ENCODE measurements at places on chromosomes 12 and 14.

DNA sequence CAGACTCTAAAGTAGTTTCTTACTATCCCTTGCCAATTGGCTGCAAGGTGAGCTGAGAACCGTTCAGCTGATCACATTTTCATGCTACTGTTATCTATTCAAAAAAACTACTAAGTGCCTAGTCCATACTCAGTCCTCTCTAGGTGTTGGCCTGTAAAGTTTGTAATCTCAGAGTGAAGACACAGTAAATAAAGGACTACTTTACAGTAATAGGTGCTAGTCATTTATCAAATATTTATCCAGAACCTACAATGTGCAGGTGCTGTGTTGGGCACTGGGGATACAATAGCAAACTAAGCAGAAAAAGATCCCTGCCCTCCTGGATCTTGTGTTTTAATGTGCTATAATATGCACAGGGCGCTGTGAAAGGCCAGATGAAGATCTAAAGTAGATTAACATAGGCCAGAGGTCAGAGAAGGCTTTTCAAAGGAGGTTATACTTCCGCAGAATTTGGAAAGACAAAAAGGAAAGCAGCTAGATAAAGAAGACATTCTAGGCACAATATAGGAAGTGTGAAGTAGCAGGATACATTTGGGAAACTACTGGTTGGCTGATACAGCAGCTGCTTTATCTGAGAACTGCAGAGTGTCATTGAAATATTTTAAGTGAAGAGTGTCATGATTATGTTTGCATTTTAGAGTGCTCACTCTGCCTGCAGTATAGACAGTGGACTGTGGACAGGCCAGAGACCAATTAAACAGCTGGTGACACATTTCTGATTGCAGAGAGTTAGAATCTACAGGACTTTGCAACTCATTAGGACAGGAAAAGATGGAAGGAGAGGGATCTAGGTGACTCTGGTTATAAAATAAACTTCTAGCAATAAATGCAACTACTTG lies 8.0 kb upstream of the ACTR10 start:
- DNase-seq = no peak

DNA sequence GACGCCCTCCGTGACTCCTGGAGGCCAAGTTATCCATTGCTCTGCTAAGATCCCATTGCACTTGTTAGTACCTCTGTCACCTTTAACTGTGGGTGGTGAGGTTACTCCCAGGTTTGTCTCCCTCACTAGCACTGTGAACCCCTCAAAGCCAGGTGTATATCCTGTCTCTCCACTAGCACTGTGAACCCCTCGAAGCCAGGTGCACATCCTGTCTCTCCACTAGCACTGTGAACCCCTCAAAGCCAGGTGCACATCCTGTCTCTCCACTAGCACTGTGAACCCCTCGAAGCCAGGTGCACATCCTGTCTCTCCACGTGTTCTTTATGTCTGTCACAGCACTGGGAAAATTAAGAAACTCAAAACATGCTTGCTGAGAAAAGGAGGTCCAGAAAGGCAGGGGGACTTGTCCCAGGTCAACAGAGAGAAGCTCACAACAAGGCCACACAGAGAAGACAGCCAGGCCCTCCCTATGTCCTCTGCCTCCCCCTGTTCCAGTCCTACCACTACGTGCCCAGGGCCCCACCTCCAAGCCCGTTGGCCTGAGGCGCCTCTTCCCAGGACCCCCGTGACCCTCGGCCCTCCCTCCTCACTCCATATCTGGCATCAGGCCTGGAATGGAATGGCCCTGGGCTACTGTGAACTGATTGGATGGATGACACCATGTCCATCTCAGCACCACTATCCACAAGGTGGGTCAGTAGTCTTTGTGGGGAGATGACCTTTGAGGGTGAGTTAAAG lies 26.4 kb upstream of the FKBP4 start:
- no peak for DNase-seq

DNA sequence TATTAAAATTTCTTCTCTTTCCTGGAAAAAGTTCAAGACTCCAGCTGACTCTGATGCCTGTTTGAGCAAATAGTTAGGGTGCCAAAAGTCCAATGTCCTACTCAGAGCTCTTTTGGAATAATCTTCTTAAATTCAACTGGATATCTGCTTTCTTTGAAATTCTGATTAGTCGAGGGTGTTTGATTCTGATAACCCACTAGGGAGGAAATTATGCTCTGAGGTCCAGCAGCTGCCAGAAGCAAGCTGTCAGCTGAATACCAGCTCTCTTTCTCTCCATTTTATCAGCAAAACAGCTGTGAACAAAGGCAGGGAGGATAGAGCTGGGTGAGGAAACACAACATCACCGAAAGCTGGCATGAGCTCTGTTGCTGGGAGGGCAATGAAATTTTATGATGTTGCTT lies 141.5 kb downstream of the CAND1 start:
- no peak for DNase-seq

DNA sequence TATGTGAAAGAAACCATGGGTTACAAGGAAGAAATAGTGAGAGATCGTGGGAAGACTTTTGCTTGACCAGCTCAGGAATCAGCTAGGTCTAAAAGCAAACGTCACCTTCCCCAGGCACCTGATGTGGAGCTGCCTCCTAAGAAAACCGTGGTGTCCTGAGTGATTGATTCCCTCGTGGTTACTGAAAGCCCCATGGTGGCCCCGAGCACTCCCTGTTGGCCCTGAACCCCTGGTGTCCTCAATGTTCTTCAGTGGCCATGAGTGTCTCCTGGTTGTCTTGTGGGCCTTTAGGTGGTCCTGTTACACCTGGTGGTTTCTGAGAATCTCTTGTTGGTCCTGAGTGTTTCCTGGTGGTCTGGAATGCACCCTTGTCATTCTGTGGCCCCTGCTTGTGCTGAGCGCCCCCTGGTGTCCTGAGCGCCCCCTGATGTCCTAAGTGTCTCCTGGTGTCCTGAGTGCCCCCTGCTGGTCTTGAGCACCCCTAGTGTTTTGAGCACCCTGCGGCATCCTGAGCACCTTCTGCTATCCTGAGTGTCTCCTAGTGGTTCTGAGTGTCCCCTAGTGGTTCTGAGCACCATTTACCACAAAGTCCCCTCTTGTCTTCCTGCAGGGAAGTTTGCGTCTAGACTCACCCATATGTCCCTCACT lies 518.7 kb downstream of the TMEM121 start:
- DNase-seq = peak; percentile 91

DNA sequence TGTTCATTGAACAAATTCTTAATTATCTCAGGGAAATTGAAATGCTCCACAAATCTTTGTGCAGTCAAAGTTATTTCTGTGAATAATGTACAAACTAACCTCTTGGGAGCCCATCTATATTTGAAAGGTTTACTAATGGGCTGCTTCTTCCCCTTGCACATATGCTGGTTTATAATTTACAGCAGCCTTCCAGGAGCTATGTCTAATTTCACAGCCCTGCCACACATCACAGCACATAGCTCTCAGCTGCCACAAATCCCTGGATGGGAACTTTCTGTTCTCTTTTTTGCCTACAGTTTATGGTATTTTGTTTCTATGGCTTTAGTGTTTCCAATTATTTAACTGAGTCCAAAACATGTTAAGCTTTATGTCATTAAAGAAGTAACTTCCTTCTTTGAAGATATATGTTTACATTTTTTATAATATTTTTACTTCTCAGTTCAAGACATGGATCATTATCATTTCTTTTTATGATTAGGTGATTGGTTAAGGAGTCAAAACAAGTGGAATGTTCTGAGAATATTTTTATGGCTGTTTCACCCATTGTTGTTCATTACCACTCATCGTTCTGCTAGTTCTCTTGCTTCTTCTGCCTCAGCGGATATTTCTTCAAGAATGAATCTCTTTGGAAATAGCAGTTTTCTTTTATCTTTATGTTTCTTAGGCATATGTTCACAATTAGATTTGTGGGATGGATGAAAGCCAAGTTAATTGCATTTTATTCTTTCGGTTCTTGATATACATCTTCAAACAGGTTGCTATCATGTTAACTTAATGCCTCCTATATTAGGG lies 475.6 kb upstream of the MIS18BP1 start:
- DNase-seq = no peak

DNA sequence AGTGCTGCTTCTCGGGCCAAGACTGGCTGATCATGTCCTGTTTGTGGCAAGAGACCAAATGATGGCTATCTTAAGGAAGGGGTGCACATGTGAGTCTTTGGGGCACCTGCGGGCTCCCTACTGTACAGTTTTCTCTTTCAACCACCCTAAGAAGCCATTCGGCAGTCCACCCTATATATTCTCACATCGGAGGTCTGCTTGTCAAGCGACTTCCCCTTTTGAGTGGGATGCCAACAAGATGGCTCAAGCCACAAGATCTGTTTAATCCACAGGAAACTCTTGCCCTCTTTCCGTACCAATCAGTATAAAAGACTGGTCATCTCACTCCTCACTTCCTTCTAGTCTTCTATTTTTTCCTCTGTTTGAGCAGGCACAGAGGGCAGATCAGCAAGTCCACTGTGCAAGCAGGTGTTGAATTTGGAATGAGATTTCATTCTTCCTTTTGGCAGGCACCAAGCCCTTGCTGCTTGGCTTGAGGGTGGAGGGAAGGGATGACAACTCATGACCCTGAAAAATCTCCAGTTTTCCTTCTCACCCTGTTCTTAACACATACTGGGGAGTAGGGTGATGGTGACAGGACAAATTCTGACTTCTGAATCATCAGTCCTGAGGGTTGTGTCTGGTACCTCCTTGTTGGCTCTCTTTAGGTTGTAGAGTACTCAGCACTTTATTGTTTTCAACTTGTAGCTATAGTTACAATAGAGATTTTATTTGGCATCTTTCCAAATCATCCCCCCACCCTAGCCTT lies 17.6 kb downstream of the LACRT start:
- no peak for DNase-seq

- DNase-seq = no peak
Observed at GRCh38 chr14:70789961-70790360, 19.4 kb downstream of the MAP3K9 start.

DNA sequence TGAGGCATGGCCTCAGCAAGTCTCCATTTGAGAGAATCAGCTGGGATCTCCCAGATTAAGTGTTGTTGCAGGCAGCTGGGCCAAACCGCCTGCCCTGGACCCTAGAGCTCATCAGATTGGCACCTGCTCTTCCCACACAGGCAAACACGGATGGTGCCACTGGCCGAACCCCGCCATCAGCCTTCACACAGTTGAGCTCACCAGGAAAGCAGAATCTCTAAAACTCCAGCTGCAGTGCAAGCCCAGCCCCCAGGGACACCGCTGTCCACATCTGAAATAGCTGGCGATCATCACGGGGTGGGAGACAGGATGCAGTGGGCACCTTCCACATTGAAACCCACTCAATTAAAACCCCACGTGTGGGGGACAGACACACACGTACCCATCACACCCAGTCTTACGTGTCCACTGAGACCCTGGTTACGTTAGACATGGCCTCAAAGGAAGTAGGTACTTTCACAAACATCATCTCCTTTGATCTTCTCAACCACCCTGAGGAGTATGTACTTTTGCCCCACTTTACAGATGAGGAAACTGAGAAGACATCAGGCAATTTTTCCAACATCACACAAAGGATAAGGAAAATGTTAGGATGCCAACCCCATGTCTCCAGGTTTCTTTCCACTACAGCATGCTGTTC lies 88.8 kb downstream of the SINHCAF start:
- no peak for DNase-seq

- no peak for DNase-seq
Observed at GRCh38 chr12:50313256-50313931, 30.1 kb upstream of the LIMA1 start.

GRCh38 chr14:101357038-101357437 lies 204.3 kb upstream of the DIO3 start:
- DNase-seq = no peak

GRCh38 chr14:36556811-36557433 lies 25.5 kb downstream of the NKX2-8 start:
- peak; percentile 52 for DNase-seq

DNA sequence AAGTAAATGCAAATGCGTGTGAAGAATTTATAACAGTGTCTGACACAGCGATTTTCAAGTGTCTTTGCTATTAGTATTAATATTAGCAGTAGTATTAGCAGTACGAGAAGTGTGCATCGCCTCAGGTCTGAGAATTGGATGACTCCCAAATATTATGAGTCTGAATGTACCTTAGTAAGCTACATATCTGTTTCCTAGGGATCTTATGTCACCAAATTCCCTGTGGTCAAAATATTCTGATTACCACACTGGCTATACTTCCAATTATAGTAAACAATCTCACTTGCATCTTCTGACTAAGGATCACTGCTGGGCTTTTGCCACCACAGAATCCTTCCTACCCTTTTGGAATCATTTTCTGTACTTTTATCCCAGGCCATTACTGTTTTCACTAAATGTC lies 396.0 kb upstream of the MIS18BP1 start:
- DNase-seq = no peak

DNA sequence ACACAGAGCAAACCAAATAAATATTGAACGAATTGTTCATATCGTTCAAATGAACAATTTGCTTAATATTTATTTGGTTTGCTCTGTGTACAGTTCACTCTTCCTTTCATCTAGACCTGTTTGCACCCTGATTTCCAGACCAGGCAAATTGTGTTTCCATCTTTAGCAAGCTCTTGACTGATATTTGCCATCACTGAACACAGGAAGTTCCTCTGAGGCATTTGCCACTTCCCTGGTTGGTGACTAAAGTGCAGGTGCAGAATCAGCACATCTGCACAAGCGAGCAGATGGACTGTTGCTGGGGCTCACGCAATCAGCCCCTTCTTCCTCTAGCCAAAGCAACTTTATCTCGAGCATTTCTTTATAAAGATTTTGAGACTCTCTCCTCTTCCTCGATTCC lies 112.9 kb downstream of the DAAM1 start:
- DNase-seq = peak; percentile 73

DNA sequence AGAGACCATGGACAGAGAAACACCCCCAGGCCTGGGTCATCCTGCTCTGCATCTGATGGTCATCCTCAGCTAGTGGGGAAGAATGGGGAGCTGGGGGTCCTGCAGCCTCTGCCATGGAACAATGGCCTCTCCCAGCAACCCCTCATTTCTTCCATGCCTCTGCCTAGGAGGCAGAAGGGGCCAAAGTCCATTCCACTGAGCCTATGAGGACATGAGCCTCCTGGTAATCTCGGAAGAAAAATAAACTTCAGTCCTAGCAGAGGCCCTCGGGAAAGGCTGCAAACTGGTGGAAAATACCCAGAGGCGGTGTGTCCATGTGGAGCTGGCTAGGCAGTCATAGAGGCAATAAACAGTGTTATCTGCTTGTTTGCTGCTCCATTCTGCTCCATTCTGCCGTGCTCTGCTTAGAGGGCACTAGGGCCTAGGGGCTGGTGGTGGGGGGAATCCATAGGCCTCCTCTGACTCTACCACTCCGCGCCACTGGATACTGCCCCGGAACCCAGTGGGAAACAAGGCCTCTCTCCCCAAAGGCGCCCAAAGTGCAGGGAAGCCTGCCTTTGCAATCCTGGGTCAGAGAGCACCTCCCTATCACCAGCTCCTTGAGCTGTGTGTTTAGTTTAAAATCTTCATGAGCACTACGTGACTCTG lies 4.5 kb downstream of the PGF start:
- no peak for DNase-seq

GRCh38 chr12:6647083-6647604 lies at the start of gene ACRBP:
TSS of gene ACRBP (minus strand) at chr12:6647432. CDS start at chr12:6647366, 66 bp downstream.
- DNase-seq = peak; percentile 34
